Endothelial cell (in vitro differentiated cells): ENCODE measurements at places on chromosomes 2 and 18.

DNA sequence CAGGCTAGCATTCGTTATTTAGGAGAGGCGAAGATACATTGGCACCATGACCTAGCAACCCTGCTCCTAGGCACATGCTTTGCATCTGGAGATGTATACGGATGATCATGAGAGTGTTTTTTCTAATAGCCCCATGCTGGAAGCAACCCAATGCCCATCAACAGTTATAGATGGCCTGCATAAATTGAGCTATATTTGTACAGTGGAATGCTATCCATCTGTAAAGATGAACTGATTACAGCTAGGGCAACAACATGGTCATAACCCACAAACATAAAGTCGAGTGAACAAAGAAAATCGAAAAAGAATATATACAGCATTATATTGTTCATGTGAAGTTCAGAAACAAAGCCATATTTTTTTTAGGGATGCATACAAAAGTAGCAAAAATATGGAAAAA lies 20.6 kb upstream of the CHRNA1 start:
- no peaks in the 10 kb centered on the region for H3K27me3 ChIP-seq
- peaks cover 2% of the 10 kb centered on the region for H3K4me1 ChIP-seq

GRCh38 chr2:145771525-145771924 lies 1251.6 kb upstream of the ZEB2 start:
- no peaks in the 10 kb centered on the region for H3K36me3 ChIP-seq
- H3K27me3 ChIP-seq, result peaks cover 1% of the 10 kb centered on the region
- H3K4me1 ChIP-seq, result no peaks in the 10 kb centered on the region
- no peak for DNase-seq
- H3K4me3 ChIP-seq, result no peak overlapping the region

GRCh38 chr2:227881866-227882517 lies 10.6 kb downstream of the DAW1 start:
- no peak for DNase-seq
- H3K4me3 ChIP-seq, result no peak overlapping the region
- H3K27ac ChIP-seq, result no peak overlapping the region
- H3K4me1 ChIP-seq, result peaks cover 9% of the 10 kb centered on the region
- H3K27me3 ChIP-seq, result no peaks in the 10 kb centered on the region

- no peaks in the 10 kb centered on the region for H3K36me3 ChIP-seq
- DNase-seq, result no peak
- peaks cover 7% of the 10 kb centered on the region for H3K4me1 ChIP-seq
- H3K27ac ChIP-seq, result no peak overlapping the region
- H3K4me3 ChIP-seq, result no peak overlapping the region
Measured at GRCh38 chr2:240468303-240469238, 33.1 kb downstream of the GPC1 start.

DNA sequence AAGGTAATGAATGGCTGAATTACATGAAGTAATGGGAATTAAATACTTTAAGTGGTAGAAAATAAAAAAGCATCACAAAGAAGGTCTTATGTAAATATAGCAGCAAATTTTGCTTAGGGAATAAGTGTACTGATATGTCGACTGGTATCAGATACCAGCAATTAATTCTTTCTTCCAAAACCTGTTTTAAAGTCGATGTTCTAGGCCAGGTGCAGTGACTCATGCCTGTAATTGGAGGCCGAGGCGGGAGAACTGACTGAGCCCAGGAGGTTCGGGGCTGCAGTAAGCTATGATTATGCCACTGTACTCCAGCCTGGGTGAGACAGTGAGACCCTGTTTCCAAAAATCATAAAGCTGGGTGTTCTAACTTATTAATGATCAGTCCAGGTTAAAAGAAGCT lies 30.3 kb downstream of the SP3 start:
- H3K27ac ChIP-seq, result no peak overlapping the region
- DNase-seq, result no peak
- peaks cover 3% of the 10 kb centered on the region for H3K4me1 ChIP-seq
- no peaks in the 10 kb centered on the region for H3K27me3 ChIP-seq

DNA sequence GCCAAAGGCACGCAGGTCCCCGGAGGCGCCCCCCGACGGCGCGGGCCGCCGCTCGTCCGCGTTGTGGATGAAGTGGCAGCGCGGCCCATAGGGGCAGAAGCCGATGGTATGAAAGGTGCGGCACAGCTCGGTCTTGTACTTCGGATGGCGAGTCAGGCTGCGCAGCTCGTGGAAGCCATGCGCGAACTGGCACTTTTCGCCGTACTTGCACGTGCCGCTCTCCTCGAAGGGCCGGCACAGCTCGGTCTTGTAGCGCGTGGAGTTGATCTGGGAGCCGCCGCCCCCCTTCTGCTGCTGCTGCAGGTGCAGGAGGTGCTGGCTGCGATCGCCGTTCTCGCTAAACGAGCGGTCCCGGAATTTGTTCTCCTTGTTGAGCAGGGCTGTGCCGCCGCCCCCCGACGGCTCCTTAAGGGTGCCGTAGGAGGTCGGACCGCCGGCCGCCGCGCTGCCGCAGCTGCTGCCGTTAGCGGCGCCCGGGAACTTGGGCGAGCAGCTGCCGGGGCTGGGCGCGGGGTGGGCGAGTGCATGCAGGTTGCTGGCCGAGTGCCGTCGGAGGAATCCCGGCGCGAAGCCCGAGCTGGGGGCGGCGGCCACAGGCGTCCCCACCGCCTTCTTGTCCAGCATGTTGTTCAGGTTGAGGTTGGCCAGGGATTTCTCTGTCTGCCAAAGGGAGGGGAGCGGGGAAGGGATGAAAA lies 1.2 kb downstream of the ZFP36L2 start:
- peak; percentile 28 for DNase-seq
- H3K27ac ChIP-seq, result no peak overlapping the region
- H3K27me3 ChIP-seq, result peaks cover 13% of the 10 kb centered on the region
- peak overlapping the region; percentile 92 for H3K4me3 ChIP-seq
- H3K4me1 ChIP-seq, result peaks cover 47% of the 10 kb centered on the region
- peaks cover 13% of the 10 kb centered on the region for H3K36me3 ChIP-seq

GRCh38 chr18:63924551-63924950 lies 16.8 kb downstream of the SERPINB10 start:
- no peak overlapping the region for H3K4me3 ChIP-seq
- no peaks in the 10 kb centered on the region for H3K4me1 ChIP-seq
- no peaks in the 10 kb centered on the region for H3K27me3 ChIP-seq
- no peaks in the 10 kb centered on the region for H3K36me3 ChIP-seq

GRCh38 chr2:215917953-215918620 lies 95.3 kb downstream of the MREG start:
- peaks cover 3% of the 10 kb centered on the region for H3K4me1 ChIP-seq
- no peak overlapping the region for H3K27ac ChIP-seq
- DNase-seq, result no peak

- H3K4me1 ChIP-seq, result peaks cover 35% of the 10 kb centered on the region
- peaks cover 9% of the 10 kb centered on the region for H3K36me3 ChIP-seq
- H3K4me3 ChIP-seq, result peak overlapping the region; percentile 99
- no peak overlapping the region for H3K27ac ChIP-seq
- DNase-seq, result peak; percentile 52
- H3K27me3 ChIP-seq, result peaks cover 24% of the 10 kb centered on the region
Measured at GRCh38 chr18:51196811-51197660, 445 bp downstream of the MEX3C start.

GRCh38 chr2:38497670-38498037 lies 105.1 kb downstream of the HNRNPLL start:
- H3K4me3 ChIP-seq, result no peak overlapping the region
- no peak for DNase-seq
- H3K4me1 ChIP-seq, result peaks cover 13% of the 10 kb centered on the region
- H3K36me3 ChIP-seq, result no peaks in the 10 kb centered on the region
- H3K27ac ChIP-seq, result no peak overlapping the region

DNA sequence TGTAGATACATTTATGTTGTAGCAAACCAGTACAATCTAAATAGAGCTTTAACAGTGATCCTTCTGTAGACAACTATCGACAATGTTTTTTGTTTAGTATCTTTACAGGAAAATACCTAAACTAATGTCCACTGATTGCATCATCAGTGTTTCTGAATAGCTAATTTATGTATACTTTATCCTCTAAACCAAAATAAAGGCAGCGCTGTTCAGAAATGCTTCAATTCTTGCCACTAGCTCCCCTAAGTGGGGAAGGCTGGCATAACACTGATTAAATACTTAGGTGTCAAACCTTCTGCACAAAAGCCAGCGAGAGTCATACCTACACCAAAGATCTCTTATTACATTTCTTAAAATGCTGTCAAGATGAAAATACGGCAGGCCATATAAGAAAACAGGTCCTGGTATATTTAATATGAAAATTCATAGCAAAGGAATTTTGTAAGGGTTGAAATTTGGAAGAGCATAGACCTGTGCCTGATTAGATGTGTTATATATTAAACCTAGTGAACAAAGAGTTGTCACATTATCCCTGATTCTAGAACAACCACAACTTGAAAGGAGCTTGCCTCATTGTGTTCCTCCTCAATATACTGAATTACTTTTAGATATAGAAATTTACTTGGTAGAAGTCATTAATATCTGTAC lies 1693.4 kb upstream of the SLC39A10 start:
- H3K27me3 ChIP-seq, result no peaks in the 10 kb centered on the region
- no peak overlapping the region for H3K4me3 ChIP-seq
- DNase-seq, result peak; percentile 47

GRCh38 chr18:23311351-23312121 lies 141.6 kb upstream of the RIOK3 start:
- DNase-seq, result no peak
- no peak overlapping the region for H3K27ac ChIP-seq
- H3K27me3 ChIP-seq, result peaks cover 6% of the 10 kb centered on the region
- no peak overlapping the region for H3K4me3 ChIP-seq

DNA sequence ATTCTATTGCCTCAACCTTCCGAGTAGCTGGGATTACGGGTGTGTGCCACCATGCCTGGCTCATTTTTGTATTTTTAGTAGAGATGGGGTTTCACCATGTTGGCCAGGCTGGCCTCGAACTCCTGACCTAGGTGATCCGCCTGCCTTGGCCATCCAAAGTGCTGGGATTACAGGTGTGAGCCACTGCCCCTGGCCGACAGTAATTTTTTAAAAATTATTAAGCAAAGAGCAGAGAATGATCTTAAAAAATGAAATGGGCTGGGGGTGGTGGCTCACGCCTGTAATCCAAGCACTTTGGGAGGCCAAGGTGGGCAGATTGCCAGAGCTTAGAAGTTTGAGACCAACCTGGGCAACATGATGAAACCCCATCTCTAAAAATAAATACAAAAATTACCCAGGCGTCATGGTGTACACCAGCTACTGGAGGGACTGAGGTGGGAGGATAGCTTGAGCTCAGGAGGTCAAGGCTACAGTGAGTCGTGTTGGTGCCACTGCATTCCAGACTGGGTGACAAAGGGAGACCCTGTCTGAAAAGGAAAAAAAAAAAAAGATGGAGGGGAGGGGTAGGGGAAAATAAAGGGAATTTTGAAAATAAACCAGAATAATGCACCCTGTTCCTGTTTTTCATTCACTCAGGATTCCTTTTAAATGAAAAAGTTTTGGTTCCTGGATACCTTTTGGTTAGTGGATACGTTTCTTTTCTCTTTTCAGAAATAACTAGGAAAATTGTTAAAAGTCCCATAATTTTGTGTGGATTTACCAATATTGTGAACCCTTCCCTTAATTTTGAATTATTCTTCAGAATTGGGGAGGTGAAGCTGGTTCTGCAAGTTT lies 33.9 kb downstream of the MAP4K4 start:
- H3K27ac ChIP-seq, result no peak overlapping the region
- no peak overlapping the region for H3K4me3 ChIP-seq
- H3K4me1 ChIP-seq, result peaks cover 61% of the 10 kb centered on the region

GRCh38 chr2:151904807-151905206 lies 76.6 kb upstream of the ARL5A start:
- H3K27ac ChIP-seq, result no peak overlapping the region
- H3K36me3 ChIP-seq, result no peaks in the 10 kb centered on the region
- H3K4me1 ChIP-seq, result peaks cover 9% of the 10 kb centered on the region
- peaks cover 1% of the 10 kb centered on the region for H3K27me3 ChIP-seq

GRCh38 chr2:201618744-201619662 lies 24.3 kb downstream of the TMEM237 start:
- H3K36me3 ChIP-seq, result no peaks in the 10 kb centered on the region
- peaks cover 2% of the 10 kb centered on the region for H3K27me3 ChIP-seq
- DNase-seq, result peak; percentile 18
- H3K27ac ChIP-seq, result no peak overlapping the region
- no peaks in the 10 kb centered on the region for H3K4me1 ChIP-seq

GRCh38 chr18:5524660-5525059 lies 19.1 kb downstream of the EPB41L3 start:
- no peaks in the 10 kb centered on the region for H3K36me3 ChIP-seq
- H3K4me3 ChIP-seq, result no peak overlapping the region
- no peak overlapping the region for H3K27ac ChIP-seq
- no peak for DNase-seq
- H3K27me3 ChIP-seq, result no peaks in the 10 kb centered on the region
- H3K4me1 ChIP-seq, result no peaks in the 10 kb centered on the region

- no peak overlapping the region for H3K27ac ChIP-seq
- no peaks in the 10 kb centered on the region for H3K36me3 ChIP-seq
- H3K27me3 ChIP-seq, result no peaks in the 10 kb centered on the region
- DNase-seq, result peak; percentile 47
Measured at GRCh38 chr18:25896178-25896780, 194.1 kb downstream of the SS18 start.

GRCh38 chr18:56709463-56709862 lies 58.3 kb downstream of the WDR7 start:
- no peak overlapping the region for H3K27ac ChIP-seq
- H3K4me1 ChIP-seq, result no peaks in the 10 kb centered on the region
- no peak for DNase-seq
- H3K36me3 ChIP-seq, result no peaks in the 10 kb centered on the region
- no peaks in the 10 kb centered on the region for H3K27me3 ChIP-seq

- no peak for DNase-seq
- H3K4me1 ChIP-seq, result peaks cover 13% of the 10 kb centered on the region
- H3K27ac ChIP-seq, result no peak overlapping the region
- H3K27me3 ChIP-seq, result peaks cover 3% of the 10 kb centered on the region
- H3K4me3 ChIP-seq, result no peak overlapping the region
Measured at GRCh38 chr18:980586-980985, 75.9 kb downstream of the ADCYAP1 start.

- H3K36me3 ChIP-seq, result no peaks in the 10 kb centered on the region
- DNase-seq, result no peak
- H3K27me3 ChIP-seq, result no peaks in the 10 kb centered on the region
- H3K27ac ChIP-seq, result no peak overlapping the region
Measured at GRCh38 chr2:30134582-30134981, 12.2 kb upstream of the YPEL5 start.

DNA sequence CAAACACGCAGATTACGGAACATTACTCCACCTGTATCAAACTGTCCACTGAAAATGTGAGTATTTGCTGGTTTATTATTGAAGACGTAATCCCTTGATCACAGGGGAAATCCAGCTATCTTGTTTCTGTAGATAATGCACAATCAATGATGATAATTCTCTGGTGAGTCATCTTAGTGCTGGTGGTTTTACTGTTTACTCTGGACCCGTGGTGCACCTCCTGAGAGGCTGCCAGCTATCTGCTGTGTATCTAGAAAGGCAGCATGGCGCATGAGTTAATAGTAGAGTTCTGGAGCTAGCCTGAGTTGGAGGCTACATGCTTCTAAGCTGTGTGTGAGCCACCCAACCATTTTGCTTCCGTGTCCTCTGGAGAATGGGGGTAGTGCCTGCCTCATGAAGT lies 6.5 kb downstream of the NCAPH start:
- no peaks in the 10 kb centered on the region for H3K27me3 ChIP-seq
- no peaks in the 10 kb centered on the region for H3K36me3 ChIP-seq
- DNase-seq, result no peak
- H3K4me3 ChIP-seq, result no peak overlapping the region
